ENCODE measurements at places on chromosomes 4 and X. TPM values are rescaled to one million over a fixed set of nuclear protein-coding genes. Genes with fewer than 3 reads are reported as not detected.

The GATA1 gene
- 0.16 TPM for total RNA-seq

The NBDY gene
- total RNA-seq, result 21.4 TPM

The MAGEB5 gene
- not detected for total RNA-seq

DNA sequence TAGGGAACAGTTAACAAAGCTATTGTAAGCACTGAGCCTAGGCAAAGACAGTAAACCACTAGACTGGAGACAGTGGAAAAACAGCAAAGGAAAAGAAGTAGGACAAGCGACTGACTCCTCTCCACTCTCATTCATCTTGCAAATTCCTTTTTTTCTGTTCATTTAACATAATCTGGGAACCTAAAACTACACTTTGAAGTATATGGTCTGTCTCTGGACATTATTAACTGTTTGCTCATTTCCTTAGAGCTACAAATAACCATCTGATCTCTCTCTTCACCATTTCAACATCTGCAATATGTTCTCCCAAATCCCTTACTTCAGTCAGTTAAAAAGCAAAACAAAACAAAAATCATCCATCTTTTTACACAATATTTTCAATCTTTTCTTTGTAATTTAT, 642 bp downstream of the HMGN5 start:
- no peak for DNase-seq

- DNase-seq, result no peak
Measured at GRCh38 chr4:41644915-41645295, 103.6 kb downstream of the PHOX2B start.

DNA sequence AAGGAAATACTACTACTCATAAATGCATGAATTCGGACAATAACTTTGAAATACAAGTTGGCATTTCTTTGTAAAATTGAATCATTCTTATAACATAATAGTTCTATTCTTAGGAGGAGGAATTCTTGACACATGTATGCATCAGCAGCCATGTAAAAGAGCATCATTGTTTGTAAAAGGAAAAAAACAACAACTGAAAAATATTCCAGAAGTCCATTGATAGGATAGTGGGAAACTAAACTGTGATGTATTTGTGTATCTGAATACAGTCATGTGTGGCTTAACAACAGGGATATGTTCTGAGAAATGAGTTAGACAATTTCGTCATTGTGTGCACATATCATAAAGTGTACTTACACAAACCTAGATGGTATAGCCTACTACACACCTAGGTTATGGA, 102.0 kb upstream of the SH3RF1 start:
- no peak for DNase-seq

DNA sequence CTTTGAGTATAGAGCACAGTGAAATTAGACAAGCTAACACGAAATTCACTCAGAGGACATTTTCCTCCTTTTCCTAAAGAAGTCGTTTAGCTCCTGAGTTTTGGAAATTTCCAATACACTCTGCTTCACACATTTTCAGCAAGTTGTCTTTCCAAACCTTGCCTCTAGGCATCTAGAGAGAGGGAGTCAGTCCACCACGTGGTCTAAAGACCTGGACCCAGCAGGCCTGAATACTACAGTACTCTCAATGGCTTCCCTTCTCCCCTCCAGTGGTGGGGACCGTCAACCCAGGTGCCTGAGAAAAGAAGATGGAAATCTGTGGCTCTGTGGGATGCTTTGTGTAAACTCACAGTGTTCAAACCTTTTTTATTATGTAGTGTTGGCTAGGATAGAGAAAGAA, 13.9 kb upstream of the SCML2 start:
- no peak for DNase-seq

DNA sequence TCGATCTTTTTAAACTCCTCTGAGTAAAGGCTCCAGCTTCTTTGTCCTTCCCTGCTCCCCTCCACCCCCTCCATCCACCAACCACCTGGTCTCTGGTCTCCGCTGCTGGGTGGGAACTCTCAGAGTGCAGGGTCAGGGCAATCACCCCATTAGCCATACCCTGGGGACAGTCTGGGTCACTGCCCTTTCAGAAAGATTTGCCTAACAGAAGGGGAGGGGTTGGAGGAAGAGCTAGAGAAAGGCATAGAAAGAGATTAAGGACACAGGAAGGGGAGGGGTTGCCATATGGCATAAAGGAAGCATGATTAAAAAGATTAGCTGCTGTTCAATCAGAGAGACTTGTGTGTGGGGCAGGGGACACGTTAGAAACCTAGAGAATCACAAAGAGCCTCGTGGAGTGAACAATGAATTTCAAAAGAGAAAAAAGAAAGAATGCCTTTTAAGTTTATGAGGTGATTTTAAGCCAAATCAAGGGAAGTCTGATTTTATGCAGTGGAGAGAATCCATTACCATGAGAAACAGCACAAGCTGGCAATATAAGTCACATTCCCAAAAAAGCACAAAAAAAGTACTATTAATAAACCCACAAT, 115.5 kb upstream of the ACSL4 start:
- DNase-seq, result no peak

DNA sequence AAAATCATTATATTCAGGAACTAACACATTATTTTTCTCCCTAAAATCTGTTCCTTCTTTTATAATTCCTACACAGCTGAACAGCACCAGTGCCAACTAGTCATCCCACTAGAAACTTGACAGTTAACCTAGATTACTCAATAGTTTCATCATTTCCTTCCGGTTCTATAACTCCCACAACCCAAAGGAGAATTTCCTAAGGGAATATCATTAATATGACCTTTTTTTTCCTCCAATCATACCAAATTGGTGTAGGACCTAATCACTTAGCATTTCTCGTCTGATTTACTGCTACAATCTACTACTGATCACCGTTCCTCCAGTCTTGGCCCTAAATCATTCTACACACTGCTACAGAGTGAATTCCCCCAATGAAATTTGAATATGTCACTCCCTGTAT, 45.9 kb downstream of the WDFY3 start:
- DNase-seq, result no peak

GRCh38 chr4:1354136-1354982, 7.4 kb downstream of the UVSSA start:
- DNase-seq, result peak; percentile 61

GRCh38 chrX:54479136-54480111, 16.6 kb downstream of the FGD1 start:
- no peak for DNase-seq

DNA sequence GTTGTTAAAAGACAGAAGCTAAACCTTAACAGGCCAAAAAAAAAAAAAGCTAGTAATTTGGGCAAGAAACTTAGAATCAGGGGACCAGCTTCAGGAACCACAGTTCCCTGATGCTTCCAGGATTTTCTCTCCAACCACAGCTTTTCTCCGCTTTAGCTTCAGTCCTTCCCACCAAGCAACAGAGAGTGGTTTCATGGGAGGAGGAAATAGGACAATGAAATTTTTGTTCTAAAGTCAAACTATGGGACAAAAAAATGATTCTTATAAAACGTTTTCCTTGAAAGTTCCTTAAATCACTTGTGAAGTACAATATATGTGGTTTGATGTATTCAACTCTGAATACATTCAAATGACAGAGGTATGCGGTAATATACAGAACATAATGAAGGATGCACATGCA, 71.0 kb upstream of the DHX15 start:
- no peak for DNase-seq

DNA sequence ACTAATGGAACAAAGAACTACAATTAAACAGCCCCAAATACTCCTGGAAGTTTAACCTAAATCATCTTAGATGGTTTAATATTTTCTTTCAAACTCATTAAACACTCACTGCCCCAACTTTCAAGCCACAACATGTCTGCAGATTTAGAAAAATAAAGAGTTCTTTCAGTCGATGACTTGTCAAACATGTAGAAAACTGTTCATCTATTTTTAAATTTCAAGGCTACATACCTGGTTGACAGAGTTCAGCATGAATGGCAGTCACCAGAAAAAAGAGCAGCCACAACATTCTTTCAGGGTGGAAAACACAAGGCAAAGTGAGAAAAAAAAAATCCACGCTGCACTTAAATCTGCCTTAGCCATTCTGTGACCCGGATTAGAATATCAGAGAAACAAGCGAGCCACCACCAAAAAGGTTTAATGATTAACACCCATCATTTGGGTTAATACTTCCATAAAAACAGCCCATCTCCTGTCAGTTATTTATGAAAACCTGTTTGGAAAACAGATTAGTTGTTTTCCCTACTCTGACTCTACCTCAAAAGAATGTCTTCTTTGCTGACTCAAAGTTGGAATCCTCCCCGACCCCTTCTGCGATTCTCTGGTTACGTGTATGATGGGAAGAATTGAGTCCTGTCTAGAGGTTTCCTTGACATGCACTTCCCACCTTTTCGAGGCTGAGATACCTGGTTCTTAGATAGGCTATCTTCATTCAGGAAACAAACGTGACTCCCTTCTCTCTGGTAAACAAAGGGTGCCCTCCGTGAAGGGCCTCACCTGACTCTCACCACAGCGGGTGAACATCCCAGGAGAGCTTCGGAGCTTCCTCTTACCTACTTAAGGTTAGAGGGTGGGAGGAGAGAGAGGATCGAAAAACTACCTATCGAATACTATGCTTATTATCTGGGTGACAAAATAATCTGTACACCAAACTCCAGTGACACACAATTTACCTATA, at the start of gene CLTRN:
CLTRN (minus strand) TSS at position 319 of the 958 bp plus-strand sequence; CDS start at position 289, 30 bp downstream.
- no peak for DNase-seq

DNA sequence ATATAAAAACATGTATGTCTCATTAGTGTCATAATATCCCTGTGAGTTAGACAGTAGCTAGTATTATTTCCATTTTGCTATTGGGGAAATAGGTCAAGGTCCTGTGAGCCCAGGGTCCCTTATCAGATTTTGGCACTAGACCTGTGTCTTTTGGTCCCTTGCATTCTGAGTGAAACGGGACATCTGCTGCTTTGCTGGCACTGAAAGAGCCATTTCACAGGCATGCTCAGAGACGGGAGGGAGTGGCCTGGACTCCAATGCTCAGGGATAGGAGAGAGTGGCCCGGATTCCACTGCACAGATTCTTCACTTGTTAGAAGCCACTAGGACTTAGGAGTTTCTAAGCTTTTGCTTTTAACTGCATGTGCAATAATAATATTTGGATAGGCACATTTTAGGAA, 177.2 kb downstream of the TSPAN5 start:
- no peak for DNase-seq

DNA sequence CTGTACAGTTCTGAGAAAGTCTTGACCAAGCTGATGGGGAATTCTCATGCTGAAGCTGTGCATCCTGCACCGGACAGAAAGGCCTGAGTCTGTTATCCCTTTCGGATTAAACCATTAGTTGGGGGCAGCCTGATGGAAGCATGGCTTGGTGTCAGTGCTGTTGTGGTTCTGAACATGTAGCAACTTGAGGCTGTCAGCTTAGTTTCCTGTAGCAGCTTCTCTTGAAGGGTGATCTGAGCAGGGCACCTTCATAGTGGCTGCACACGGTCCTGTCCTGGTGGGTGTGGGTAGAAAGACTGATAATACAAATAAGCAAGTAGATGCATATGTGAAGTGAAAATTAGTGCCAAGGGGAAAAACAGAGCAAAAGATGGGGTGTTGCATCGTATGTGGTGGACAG, 11.7 kb downstream of the KIAA0232 start:
- DNase-seq, result no peak
